ENCODE measurements at places on chromosomes 7 and 10.

- DNase-seq: no peak
Observed at GRCh38 chr7:44046321-44047061, 2.0 kb downstream of the DBNL start.

DNA sequence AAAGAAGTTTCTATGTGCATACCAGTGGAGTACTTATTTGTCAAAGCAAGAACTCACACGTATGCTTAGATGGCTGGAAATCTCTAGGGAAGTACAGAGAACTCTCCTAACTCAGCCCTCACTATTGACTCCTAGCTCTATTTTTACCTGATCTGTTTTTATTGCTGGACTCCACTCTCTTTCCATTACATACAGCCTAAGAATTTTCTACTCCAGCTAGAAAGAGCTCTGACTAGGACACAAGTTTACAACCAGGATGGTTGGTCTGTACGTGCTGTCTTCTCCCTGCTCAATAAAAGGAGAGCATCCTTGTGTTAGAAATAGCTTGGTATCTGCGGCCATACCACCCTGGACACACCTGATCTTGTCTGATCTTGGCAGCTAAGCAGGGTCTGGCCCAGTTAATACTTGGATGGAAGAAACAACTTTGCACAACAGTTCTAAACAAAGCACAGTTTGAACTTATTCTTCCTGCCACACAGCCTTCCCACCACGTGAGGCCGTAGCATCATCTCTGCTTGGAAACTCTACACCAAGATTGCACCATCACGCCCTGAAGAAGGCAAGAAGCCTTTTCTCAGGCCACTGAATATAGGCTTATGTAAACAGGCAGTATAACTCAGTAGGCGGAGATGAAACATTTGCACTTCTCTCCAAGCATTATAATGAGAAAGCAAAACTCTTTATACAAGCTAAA, 50.7 kb downstream of the KCNMA1 start:
- DNase-seq: no peak

DNA sequence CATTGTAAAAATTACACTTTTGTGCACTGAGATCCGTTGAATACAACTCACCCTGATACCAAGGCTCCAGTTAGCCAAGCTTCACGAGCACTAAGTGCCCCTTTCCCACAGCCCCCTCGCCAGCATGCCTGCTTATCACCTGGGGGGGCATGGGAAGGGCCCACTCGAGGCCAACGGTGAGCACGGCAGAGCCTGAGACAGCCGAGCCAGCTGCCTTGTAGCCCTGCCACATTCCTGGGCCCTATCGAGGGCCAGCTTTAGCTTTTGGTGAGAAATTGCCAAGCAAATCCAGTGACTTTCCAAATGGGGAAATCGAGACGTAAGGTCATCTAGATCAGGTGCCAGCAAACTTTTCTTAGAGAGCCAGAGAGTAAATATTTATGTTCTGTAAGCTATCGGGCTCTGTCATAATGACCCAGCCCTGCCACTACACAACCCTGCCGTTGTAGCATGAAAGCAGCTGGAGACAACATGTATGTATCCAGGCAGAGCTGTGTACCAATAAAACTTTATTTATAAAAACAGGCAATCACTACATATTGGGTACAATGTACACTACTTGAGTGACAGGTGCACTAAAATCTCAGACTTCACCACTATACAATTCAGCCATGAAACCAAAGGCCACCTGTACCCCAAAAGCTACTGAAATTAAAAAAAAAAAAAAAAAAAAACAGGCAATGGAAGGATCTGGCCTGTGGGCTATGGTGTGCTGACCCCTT, 83.6 kb downstream of the FAM53B start:
- no peak for DNase-seq

DNA sequence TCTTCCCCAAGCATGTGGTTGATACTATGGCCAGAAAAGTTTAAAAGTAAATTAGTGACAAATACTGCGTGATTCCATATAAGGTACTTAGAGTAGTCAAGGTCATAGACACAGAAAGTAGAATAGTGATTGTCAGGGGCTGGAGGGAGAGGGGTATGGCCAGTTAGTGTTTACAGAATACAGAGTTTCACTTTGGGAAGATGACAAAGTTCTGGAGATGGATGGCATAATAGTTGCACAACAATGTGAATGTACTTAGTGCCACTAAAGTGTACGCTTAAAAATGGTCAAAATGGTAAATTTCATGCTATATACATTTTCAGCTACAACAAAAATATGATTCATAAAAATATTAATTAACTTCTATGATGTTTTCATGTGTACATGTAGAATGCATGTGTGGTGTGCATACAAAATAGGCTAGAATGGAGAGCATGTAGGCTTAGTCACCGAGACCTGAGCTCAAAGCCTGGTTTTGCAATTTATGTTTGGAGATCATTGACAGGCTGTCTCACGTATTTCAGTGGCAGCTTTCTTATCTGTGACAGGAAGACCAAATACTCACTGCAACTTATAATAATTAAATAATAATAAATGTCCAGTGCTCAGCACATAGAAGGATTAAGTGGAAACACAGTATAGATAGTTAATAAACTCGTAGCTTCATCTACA, 625.6 kb downstream of the SUGCT start:
- DNase-seq: no peak

DNA sequence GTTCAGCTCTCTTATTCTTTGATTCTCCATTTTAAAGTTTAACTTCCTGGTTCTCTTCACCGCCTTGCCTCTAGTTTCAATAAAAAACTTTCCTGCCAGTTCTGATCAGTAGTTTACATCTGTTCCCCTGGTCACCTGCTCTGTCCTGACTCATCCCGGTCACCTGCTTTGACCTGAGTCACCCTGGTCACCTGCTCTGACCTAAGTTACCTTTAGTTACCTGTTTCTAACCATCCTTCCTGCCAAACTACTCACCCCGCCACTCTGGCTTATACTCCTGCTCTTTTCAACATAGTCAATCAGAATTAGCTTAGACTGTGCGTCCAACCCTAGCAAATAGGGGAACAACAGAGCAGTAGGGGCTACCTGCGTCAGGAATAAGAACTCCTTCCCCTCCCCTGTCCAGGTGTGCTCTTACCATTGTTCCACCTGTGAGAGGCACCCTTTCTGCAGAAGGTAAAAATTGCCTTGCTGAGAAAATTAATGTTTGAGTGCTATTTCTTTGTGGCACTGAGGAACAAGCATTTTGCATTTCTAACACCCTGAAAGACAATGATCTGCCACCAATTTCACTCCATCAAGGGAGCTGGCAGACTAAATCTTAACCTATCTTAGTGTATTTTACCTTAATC, 263.6 kb downstream of the DOCK4 start:
- DNase-seq: no peak

DNA sequence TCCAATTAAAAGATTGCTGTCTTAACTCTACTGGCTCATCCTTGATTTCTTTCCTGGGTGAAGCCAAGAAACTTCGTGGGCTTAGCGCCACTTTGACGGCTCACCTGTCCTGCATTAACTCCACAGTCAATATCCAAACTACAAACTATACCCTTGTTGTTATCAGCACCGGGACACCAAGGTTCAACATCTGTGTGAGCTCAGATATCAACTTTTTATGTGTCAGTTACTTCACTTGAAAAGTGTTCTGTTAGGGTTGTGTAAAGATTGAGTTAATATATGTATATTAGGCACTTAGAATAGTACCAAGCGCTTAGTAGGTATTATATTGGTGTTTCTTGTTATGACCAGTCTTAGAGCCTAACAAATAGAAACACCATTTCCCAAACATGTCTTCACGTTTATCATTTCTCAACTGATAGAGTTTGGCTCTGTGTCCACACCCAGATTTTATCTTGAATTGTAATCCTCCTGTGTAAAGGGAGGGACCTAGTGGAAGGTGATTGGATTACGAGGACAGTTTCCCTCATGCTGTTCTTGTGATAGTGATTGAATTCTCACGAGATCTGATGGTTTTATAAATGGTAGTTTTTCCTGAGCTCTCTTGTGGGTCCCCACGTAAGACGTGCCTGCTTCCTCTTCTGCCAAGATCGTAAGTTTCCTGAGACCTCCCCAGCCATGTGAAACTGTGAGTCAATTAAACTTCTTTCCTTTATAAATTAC, 19.0 kb upstream of the ST8SIA6 start:
- DNase-seq: no peak

- DNase-seq: no peak
Observed at GRCh38 chr10:67665491-67665890, 30.5 kb downstream of the CTNNA3 start.

DNA sequence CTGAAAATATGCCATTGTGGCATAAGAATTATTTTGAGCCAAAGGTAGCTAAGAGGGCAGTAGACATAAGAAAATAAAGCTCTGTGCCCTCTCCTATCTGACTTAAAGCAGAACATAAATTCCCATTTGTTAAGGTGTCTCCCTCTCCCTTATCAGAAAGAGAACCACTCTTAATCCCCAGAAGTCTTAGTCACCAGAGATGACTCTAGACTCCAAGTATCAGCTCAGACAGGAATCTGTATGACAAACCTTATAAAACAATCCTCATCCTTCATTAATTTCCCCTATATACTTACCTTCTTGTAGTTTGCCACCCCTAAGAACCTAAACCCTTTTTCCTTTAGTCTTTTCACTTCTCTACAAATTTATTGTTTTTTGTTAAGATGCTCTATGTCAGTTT, 21.8 kb upstream of the PIP4K2A start:
- DNase-seq: no peak

GRCh38 chr7:45890902-45891461, 2.7 kb downstream of the IGFBP1 start:
- DNase-seq: no peak

GRCh38 chr10:124703778-124704427, 40.3 kb downstream of the FAM53B start:
- DNase-seq: no peak

DNA sequence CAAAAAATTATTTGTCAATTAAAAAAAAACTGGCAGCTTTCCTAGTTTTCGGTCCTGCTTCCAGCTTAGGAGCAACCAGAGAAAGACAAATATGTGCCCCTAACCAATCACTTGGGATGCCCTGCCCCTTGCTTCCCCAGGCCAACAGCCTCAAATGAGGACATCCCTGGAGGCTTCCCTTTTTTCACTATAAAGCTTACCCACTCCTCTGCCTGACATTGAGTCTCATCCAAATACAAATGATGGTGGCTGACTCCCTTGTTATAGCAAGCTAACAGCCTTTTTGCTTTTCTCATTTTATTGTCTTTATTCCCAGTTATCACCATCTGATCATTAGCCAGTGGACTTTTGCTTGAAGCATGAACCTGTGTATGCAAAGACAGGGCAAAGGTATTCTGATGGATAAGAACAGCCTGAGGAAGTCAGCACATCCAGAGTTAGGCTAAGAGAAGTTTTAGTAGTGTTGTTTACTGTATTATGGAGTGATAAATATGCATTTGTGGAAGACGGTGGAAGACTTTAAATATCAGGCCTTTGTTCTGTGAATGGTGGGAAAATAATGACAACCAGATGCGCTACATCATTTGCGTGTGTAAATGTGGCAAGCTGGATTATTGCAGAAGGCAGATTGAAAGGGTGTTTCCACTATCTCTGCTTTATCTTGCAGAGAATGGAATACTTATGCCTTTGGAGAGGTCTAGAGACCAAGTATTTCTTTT, 1.7 kb upstream of the CCM2 start:
- no peak for DNase-seq

DNA sequence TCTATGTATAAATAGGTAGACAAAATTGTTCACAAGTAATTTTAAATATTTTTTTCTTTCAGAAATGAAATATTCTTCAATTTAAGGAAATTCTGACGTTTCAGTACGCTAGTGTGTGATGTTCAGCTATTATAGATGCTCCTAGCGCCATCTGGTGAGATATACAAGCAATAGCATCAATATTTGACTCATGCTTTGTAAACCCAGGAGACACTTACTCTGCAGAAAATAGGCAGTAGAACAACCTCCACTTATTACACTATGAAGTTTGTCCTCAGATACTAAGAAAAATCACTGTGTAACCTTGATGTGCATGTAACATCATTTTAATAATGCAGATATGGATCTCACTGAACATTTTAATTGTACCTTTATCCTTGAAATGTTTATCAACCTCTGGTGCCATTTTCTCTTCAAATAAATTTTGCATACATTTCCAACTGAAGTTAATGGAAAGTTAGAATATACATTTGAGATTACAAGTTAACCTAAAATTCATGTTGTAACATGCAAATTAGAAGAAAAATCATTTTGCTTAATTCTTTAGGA, 151.5 kb upstream of the FAM3C start:
- DNase-seq: no peak

DNA sequence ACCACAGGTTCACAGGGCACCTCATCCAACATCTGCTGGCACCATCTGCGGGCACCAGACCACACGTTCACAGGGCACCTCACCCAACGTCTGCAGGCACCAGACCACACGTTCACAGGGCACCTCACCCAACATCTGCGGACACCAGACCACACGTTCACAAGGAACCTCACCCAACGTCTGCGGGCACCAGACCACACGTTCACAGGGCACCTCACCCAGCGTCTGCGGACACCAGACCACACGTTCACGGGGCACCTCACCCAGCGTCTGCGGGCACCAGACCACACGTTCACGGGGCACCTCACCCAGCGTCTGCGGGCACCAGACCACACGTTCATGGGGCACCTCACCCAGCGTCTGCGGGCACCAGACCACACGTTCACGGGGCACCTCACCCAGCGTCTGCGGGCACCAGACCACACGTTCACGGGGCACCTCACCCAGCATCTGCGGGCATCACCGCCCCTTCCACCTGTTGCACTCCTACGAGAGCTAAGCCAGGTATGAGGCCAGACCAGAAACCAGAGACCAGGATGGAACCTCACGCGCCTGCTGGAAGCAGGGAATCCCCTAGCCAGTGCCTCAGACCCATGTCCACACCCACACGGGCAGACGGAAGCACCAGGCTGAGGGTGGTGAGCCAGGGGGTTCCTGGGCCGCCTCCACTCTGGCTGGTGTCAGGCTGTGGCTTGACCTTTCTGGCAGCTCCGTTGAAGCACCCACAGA, 182.8 kb downstream of the MAD1L1 start:
- no peak for DNase-seq

- DNase-seq: no peak
Observed at GRCh38 chr10:24407928-24408327, 199.0 kb downstream of the KIAA1217 start.

DNA sequence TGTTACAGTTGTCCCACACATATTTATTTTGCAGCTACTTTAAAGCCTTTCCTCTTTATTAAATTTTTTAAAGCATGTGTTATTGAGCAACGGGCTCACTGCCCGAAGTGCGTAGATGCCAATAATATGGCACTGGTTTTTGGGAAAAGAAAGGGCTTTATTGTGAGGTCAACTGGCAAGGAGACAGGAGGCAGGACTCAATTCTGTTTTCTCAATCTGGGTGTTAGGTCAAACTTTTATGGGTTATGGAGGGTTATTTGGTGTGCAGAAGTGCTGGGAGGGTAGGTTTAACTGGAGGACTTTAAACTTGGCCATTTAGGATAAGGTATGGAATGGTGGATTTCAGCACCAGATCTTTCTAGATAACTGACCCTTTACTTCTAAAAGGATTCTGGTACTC, 183.6 kb downstream of the LRRC4 start:
- no peak for DNase-seq

- DNase-seq: no peak
Observed at GRCh38 chr10:61662794-61663259, at the start of gene CABCOCO1. Gene CABCOCO1, plus strand, starts transcription at chr10:61662929. Its CDS starts 44 bp downstream, at chr10:61662973.
